Neuronal stem cell (in vitro differentiated cells): ENCODE measurements at places on chromosomes 7 and 10.

DNA sequence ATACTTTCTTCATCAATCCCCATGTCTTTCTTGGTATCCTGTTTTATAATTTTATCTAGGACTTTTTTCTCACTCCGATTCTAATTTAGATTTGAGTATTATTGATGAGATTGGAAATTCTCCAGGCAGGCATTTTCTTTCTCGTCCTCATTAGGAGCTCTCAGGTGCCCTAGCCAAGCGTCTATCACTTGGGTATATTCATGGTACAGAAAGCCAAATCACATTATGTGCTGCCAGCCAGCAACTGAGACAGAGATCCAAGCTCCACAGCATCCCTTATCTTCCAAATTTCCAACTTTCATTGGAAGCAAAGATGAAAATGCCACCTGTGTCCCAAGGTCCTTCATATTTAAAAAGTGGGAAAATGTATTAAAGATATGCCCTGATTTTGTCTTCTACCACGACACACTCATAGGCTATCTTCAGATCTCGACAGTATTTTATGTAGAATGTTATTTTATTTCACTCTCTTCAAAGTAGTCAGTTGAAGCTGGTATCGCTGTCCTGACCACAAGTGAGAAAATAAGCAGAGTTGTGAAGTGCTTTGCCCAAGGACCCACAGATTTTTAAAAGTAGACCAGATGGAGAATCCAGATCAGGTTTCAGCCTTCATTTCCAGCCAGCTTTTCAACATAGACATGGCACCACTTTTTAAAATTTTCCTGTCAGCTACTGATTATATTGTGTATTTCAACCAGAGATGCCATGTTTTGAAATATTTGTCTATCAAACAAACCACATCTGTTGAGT lies 773.4 kb downstream of the CNTNAP2 start:
- H3K27ac ChIP-seq: no peak overlapping the region
- no peaks in the 10 kb centered on the region for H3K27me3 ChIP-seq
- no peak for DNase-seq

GRCh38 chr7:130988443-130988842 lies 254.4 kb upstream of the KLF14 start:
- no peaks in the 10 kb centered on the region for H3K27me3 ChIP-seq
- H3K36me3 ChIP-seq: no peaks in the 10 kb centered on the region
- H3K4me3 ChIP-seq: no peak overlapping the region
- H3K27ac ChIP-seq: no peak overlapping the region

DNA sequence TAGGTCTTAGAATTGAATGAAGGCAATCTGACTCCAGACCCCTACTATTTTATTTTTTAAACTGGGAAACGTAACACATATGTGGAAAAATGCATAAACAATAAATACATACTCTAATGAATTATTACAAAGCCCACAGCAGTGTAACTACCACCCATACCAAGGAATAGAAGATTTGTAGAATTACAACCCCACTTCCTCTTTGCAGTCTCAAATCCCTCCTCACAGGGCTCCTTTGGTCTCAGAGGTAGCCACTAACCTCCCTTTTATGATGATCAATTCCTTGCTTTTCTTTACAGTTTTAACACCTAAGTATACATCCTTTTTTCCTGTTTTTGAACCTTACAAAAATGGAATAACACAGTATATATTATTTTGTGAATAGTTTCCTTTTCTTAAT lies 6.7 kb upstream of the CCDC126 start:
- H3K4me3 ChIP-seq: no peak overlapping the region
- H3K36me3 ChIP-seq: no peaks in the 10 kb centered on the region
- H3K4me1 ChIP-seq: no peaks in the 10 kb centered on the region
- DNase-seq: no peak
- no peaks in the 10 kb centered on the region for H3K27me3 ChIP-seq

DNA sequence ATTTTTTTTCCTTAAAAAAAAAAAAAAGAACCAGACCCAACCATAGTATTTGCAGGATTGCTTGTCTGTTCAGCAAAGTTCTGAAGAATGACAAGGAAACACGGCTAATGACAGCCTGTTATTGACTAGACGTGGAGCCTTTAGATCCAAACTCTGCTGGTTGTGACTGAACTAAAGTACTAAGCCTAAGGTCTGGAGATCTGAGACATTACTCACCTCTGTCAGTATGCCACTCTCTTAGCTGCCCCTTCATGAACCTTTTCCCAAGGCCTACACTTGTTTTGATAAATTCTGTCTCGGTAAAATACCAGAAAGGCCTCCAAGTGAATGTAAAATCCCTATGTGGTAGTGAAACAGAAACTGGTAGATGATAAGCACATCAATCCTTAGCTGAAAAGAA lies 101.0 kb downstream of the CABCOCO1 start:
- no peaks in the 10 kb centered on the region for H3K36me3 ChIP-seq
- H3K4me1 ChIP-seq: no peaks in the 10 kb centered on the region
- H3K27me3 ChIP-seq: no peaks in the 10 kb centered on the region
- DNase-seq: no peak

- no peak for DNase-seq
- peaks cover 3% of the 10 kb centered on the region for H3K4me1 ChIP-seq
- H3K27ac ChIP-seq: no peak overlapping the region
- no peak overlapping the region for H3K4me3 ChIP-seq
These were observed 8.5 kb downstream of the VOPP1 start for GRCh38 chr7:55563596-55564325.

DNA sequence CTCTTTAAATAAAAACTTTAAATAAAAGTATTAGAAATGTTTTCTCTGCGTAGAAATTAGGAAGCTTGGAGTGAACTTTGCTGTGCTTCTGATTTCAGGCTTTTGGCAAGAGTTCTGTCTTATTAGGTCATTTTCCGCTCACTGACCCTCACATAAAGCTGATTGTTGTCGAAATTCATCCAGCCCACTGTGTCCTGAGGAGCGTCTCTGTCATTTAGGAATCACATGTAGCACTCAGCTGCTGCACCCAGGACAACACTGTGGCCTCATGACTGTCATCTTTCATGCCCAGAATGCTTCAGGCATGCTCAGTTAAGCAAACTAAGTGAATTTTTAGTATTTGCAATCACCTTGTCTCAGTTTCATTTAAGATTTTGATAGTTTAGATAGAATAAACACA lies 57.8 kb upstream of the MSRB2 start:
- peaks cover 3% of the 10 kb centered on the region for H3K27me3 ChIP-seq
- no peak overlapping the region for H3K4me3 ChIP-seq
- peaks cover 3% of the 10 kb centered on the region for H3K4me1 ChIP-seq
- no peak for DNase-seq
- H3K27ac ChIP-seq: no peak overlapping the region

GRCh38 chr10:122264931-122265330 lies 6.2 kb upstream of the BTBD16 start:
- no peak overlapping the region for H3K27ac ChIP-seq
- no peak overlapping the region for H3K4me3 ChIP-seq
- peaks cover 6% of the 10 kb centered on the region for H3K36me3 ChIP-seq
- no peaks in the 10 kb centered on the region for H3K27me3 ChIP-seq
- H3K4me1 ChIP-seq: no peaks in the 10 kb centered on the region

DNA sequence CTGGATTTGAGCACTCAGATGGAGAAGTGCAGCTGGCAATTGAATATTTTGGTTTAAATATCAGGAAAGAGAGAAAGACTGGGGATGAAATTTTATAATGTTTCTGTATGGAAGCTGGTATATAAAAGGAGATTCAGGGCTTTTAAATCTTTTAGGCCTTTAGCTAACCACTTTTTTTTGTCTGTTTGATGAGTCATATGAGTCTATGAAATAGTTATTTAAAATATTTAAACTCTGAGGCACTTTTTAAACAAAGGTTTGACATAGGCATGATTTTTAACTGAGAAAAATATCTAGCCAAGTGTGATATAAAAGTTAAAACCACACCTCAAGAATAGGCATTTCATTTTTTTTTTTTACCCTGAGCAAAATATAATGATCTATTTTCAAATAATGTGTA lies 944.3 kb downstream of the GATA3 start:
- H3K4me3 ChIP-seq: no peak overlapping the region
- no peak for DNase-seq
- H3K27me3 ChIP-seq: no peaks in the 10 kb centered on the region
- no peak overlapping the region for H3K27ac ChIP-seq
- H3K36me3 ChIP-seq: no peaks in the 10 kb centered on the region

DNA sequence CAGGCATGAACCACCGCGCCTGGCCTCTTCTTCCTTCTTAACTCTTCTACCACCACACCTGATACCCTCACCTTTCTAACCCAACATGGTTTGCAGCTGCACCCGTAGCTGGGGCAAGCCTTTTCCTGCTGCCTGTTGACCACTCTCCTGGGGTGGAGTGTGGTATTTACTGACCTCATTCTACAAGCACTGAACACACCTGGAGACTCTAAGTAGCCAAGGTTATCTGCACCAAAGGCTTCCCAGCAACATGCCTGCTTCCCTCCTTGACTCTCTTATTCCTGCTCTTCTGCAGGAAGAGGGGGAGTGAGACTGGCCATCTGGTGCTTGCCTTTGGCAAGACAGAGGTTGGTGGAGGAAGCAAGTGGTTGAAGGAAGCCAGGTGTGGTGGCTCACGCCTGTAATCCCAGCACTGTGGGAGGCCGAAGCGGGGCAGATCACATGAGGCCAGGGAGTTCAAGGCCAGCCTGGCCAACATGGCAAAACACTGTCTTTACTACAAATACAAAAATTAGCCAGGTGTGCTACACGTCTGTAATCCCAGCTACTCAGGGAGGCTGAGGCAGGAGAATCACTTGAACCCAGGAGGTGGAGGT lies 10.1 kb downstream of the ACTR1A start:
- H3K4me3 ChIP-seq: no peak overlapping the region
- no peak for DNase-seq
- no peak overlapping the region for H3K27ac ChIP-seq
- H3K36me3 ChIP-seq: peaks cover 18% of the 10 kb centered on the region

DNA sequence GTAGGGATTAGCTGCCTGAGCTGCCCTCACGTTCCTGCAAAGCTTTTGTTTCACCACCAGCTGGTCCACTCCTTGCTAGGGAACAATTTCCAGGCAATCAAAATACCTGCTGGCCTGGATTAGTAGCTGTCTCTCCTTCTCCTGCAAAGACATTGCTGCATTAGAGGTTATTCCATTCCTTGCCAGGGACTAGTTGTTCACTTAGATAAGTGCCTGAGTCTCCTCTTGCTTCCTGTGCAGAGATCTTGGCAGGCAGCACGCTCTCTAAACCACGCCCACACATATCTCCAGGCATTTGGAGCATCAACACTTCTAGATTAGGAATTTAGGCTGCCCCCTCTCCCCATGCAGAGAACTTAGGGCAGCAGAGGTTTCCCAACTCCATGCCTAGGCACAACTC lies 150.4 kb upstream of the SMIM30 start:
- no peaks in the 10 kb centered on the region for H3K36me3 ChIP-seq
- H3K4me1 ChIP-seq: no peaks in the 10 kb centered on the region
- no peak overlapping the region for H3K4me3 ChIP-seq
- no peaks in the 10 kb centered on the region for H3K27me3 ChIP-seq
- H3K27ac ChIP-seq: no peak overlapping the region
- DNase-seq: no peak

DNA sequence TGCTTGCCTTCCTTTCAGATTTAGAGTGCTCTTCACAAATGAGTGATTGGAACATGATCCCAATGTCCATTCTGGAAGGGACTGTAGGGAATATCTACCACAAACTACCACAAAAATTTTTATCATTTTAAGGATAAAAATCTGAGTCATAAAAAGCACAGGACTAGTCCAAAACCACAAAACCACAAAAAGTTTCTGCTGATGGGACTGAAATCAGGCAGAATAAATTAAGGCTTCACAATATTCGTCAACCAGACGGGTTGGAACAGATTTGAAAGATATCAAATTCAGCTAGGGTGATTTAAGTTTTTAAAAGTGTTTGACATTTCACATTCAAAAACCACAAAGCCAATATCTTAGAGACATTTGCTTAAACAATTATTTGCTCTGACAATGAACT lies 100.1 kb upstream of the PTN start:
- DNase-seq: no peak
- H3K27ac ChIP-seq: no peak overlapping the region
- no peaks in the 10 kb centered on the region for H3K36me3 ChIP-seq
- no peaks in the 10 kb centered on the region for H3K27me3 ChIP-seq

DNA sequence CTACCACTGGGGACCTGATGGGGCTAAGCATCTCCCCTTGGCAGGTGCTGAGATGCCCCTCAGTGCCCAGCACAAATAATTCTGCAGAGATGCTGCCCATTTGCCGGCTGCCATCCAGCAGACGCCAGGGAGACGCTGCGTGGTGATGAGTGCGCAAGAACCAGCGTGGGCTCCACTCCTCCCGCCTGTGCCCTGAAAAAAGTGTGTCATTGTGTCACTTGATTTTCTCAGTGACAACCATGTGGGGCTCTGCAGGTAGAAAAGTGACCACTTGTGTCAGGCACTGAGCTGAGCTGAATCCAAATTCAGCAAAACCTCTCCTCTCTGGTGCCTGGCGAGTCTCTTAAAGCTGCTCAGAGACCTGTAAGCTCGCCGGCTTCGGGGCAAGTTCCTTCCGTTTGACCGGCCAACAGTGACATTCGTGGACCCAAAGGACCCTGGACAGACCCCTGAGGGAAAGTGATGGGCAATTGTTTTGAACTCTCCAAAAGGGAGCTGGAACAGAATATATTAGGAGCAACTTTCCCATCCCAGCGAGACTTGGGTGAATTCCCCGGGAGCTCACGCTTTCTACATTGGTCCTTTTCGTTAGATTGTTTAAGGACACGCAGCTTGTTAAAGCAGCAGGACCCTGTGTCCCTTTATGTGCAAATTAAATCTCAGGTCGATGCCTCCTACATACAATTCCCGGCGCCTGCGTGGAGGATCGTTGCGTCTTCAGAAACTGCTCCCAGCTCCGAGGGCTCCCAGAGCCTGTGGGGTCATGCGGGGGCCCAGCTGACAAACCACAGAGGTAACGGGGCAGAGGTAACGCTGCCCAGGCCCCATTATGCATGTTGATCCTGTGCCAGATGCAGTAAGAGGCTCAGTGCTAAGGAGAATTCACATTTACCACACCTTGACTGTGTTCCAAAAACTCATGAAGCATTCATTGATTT lies 332.7 kb downstream of the ADARB2 start:
- no peaks in the 10 kb centered on the region for H3K36me3 ChIP-seq
- H3K27me3 ChIP-seq: no peaks in the 10 kb centered on the region

GRCh38 chr10:44020322-44021111 lies 364.4 kb downstream of the CXCL12 start:
- H3K27me3 ChIP-seq: no peaks in the 10 kb centered on the region
- no peak overlapping the region for H3K4me3 ChIP-seq
- no peaks in the 10 kb centered on the region for H3K36me3 ChIP-seq
- no peak overlapping the region for H3K27ac ChIP-seq
- H3K4me1 ChIP-seq: peaks cover 3% of the 10 kb centered on the region

DNA sequence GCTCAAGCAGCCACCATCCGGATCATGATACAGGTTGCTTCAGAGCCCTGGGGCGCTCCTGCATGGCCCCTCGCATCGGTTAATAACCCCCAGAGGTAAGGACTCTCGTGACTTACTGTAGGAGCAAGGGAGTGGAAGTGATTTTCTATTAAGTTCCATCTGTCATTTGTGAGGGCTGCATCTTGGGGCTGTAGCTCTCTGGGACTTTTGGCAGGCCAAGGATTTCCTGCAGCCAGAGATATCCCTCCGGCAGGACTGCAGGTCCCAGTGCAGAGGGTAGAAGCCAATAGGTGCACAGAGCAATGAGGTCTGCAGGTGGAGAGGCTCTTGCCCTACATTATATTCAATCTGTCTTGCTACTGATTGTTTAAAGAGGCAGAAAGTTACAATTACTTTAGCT lies 356.8 kb upstream of the ADARB2 start:
- no peaks in the 10 kb centered on the region for H3K27me3 ChIP-seq
- no peak overlapping the region for H3K4me3 ChIP-seq
- no peak for DNase-seq
- H3K27ac ChIP-seq: no peak overlapping the region
- H3K4me1 ChIP-seq: no peaks in the 10 kb centered on the region
- no peaks in the 10 kb centered on the region for H3K36me3 ChIP-seq

- H3K4me3 ChIP-seq: no peak overlapping the region
- H3K36me3 ChIP-seq: peaks cover 5% of the 10 kb centered on the region
- H3K27ac ChIP-seq: no peak overlapping the region
- no peak for DNase-seq
- H3K27me3 ChIP-seq: no peaks in the 10 kb centered on the region
- H3K4me1 ChIP-seq: peaks cover 21% of the 10 kb centered on the region
These were observed 37.9 kb downstream of the GLI3 start for GRCh38 chr7:42198974-42199668.
